Activated naive CD4-positive, alpha-beta T cell treated with anti-CD3 and anti-CD28 coated beads, Interleukin-2, amount 50 U/mL, for 72 hours (primary cell): ENCODE measurements at places on chromosomes 11 and 22. TPM values are rescaled to one million over a fixed set of nuclear protein-coding genes. Genes with fewer than 3 reads are reported as not detected.

The PRG3 gene
- total RNA-seq: not detected

The USP2 gene
- 0.66 TPM for total RNA-seq

The NCAM1 gene
- 0.39 TPM for total RNA-seq

The OR9G1 gene
- total RNA-seq: not detected

The ENTHD1 gene
- 0.31 TPM for total RNA-seq

The DKK3 gene
- not detected for total RNA-seq

The PNPLA5 gene
- not detected for total RNA-seq

The NCR3LG1 gene
- 0.54 TPM for total RNA-seq

The GRAMD4 gene
- total RNA-seq: 33.8 TPM

The UCP3 gene
- 2.7 TPM for total RNA-seq

The SLC37A2 gene
- total RNA-seq: 0.56 TPM

The SMIM38 gene
- total RNA-seq: 1.1 TPM

The MISFA gene
- 4.0 TPM for total RNA-seq

The OR5T2 gene
- not detected for total RNA-seq

The FAM168A gene
- 16.6 TPM for total RNA-seq

The EMID1 gene
- total RNA-seq: 0.41 TPM

The SERHL2 gene
- total RNA-seq: 1.9 TPM

The HSPB2 gene
- not detected for total RNA-seq

The GSTT2B gene
- total RNA-seq: 0.39 TPM

The DDX10 gene
- total RNA-seq: 43.2 TPM

The CCDC87 gene
- total RNA-seq: 0.19 TPM

The KLHDC7B gene
- total RNA-seq: 11.0 TPM
